Right cardiac atrium (tissue), 5 donors: ENCODE measurements at places on chromosomes 11 and 22. TPM values are rescaled to one million over a fixed set of nuclear protein-coding genes. Genes with fewer than 3 reads are reported as not detected.

DNA sequence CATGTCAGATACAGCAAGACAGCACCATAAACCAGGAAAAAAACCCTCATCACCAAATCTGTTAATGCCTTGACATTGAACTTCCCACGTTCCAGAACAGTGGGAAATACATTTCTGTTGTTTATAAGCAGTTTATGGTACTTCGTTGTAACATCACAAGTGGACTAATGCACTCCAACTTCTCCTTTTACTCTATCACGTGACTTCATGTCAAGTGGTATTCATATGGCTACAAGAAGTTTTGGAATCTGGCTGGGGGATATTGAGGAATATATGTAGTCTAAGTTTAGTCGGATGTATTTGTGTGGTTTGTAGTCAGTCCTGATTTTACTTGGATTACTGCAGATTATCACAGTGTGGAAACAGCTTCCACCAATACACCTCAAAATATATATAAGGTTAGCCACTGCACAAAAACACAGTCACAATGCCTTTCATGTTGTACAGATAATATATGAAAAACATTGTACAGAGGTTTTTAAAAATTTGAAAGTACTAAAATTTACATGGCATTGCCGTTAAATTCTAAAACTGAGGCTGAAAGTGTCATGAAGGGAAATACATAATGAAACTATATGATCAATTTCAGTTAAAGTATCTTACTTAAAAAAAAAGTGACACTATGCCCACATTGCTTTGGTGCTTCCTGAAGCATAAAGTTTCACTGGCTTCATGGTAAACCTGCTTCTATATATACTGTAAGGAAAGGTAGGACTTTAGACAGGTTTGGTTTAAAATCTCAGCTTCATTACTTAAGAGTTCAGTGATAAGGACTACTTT, 134.1 kb downstream of the CASP12 start:
- no peak for DNase-seq

DNA sequence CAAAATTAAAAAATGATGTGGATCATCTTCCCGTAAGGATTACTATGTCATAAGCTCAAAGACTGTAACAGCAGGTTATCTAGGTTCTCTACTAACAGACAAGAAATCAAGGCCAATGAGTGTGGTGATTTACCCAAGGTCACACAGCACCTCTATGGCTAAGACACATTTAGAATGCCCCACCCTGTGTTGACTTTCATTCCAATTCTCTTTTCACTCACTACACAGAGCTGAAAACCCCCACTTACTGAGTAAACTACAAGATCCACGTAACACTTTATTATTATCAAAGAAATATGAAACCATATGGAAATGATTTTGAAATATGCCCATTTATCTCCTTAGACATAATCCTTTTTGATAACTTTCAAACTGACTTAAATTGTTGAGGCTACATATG, 4.8 kb upstream of the PRSS23 start:
- DNase-seq: no peak

GRCh38 chr11:114085965-114086793, 26.7 kb downstream of the ZBTB16 start:
- peak; percentile 62 for DNase-seq

DNA sequence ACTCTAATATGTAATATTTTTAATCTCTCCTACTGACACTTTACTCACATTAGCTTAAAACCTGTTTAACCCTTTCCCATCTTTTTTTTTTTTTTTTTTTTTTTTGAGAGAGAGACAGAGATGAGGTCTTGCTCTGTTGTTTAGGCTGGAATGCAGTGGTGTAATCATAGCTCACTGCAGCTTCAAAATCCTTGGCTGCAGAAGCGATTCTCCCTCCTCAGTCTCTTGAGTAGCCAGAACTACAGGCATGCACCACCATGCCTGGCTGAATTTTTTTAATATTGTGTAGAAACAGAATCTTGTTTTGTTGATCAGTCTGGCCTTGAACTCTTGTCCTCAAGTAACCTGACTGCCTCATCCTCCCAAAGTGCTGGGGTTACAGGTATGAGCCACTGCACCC, 37.3 kb downstream of the PAMR1 start:
- no peak for DNase-seq

DNA sequence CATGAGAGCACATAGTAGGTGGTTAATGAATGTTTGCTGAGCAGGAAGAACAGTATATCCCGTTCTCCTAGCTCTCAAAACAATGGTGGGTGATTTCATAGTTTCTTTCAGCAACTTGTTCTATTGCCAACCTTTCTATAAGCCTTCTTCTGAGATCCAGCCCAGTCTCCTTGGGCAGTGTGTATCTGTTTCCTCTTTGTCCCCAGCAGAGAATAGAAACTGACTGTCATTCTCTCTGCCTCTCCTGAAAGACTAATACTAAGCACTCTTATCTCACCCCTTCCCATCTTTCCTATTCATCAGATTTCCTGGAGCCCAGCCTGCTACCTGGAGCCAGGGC, 272.9 kb downstream of the ST3GAL4 start:
- no peak for DNase-seq

Gene RIBC2
- 0.16 TPM for polyA plus RNA-seq
